T-helper 17 cell (primary cell): ENCODE measurements at places on chromosomes 16 and 17. TPM values are rescaled to one million over a fixed set of nuclear protein-coding genes. Genes with fewer than 3 reads are reported as not detected.

Gene RAB37
- total RNA-seq: 83.3 TPM

DNA sequence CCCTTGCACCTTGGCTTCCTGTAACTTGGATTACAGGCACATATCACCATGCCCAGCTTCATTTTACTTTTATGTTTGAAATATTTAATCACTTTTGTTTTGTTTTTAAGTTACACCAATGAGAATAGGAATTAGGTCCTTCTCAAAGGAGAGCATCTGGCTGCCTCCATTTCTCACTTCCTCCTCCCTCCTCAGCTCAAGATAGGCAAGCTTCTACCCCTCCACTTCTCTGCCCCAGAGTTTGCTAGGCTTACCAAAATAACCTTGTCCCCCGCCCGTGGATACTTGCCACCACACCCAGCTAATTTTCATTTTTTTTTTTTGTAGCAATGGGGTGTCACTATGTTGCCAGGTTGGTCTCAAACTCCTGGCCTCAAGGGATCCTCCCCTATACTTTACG is 17.9 kb downstream of the GABARAPL2 start:
- peaks cover 14% of the 10 kb centered on the region for H3K4me1 ChIP-seq
- H3K27me3 ChIP-seq: no peaks in the 10 kb centered on the region
- H3K4me3 ChIP-seq: no peak overlapping the region
- no peak for DNase-seq
- no peaks in the 10 kb centered on the region for H3K36me3 ChIP-seq

Gene KRTAP17-1
- not detected for total RNA-seq

DNA sequence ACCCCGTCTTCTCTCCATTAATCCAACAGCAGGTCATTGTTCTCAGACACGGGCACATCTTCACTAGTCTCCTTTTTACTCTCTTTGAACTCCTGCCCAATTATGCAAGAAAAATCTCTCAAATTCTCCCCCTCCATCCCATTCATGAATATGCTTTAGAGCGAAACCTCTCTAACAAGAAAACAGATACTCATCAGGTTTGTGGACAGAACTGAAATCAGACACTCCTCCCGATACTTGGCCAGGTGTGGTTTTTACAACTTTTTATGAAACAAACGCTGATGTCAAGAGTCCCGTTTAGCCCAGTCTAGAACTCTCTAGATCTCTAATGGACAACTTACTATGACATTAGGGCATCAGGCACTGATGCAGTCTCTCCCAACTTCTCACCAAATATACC is 40.9 kb downstream of the PIK3R5 start:
- no peak overlapping the region for H3K4me3 ChIP-seq
- H3K27me3 ChIP-seq: no peaks in the 10 kb centered on the region
- H3K4me1 ChIP-seq: peaks cover 4% of the 10 kb centered on the region
- H3K27ac ChIP-seq: no peak overlapping the region

- no peak overlapping the region for H3K4me3 ChIP-seq
- peaks cover 33% of the 10 kb centered on the region for H3K4me1 ChIP-seq
- no peak for DNase-seq
- H3K36me3 ChIP-seq: no peaks in the 10 kb centered on the region
Observed at GRCh38 chr17:38358586-38359513, 7.2 kb downstream of the SOCS7 start.

- no peak for DNase-seq
- peaks cover 4% of the 10 kb centered on the region for H3K4me1 ChIP-seq
- peaks cover 33% of the 10 kb centered on the region for H3K27me3 ChIP-seq
- no peaks in the 10 kb centered on the region for H3K36me3 ChIP-seq
- no peak overlapping the region for H3K27ac ChIP-seq
- H3K4me3 ChIP-seq: no peak overlapping the region
Observed at GRCh38 chr17:41539071-41539492, 11.0 kb upstream of the KRT19 start.

GRCh38 chr17:46167826-46168569 is 25.2 kb downstream of the KANSL1 start:
- H3K27ac ChIP-seq: peak overlapping the region; percentile 92
- peaks cover 81% of the 10 kb centered on the region for H3K4me1 ChIP-seq
- peaks cover 15% of the 10 kb centered on the region for H3K36me3 ChIP-seq
- no peaks in the 10 kb centered on the region for H3K27me3 ChIP-seq
- no peak for DNase-seq

DNA sequence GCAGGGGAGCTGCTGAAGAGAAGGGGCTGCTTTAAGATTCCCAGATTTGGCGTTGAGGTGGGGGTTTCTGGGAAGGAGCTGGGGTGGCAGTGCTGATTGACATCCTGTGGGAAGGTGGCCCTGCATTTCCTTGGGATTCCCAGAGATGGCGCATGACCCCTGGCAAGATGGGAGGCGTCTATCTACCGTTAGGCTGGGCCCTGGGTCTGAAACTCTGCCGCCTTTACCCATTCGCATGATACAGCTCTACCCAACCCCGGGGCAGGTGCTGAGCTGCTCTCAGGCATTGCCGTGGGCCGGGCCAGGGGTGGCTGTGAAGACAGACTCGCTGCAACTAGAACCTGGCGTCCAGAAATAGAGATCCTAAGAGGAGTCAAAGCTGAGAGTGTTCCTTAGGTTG is 9.9 kb upstream of the MVD start:
- H3K4me1 ChIP-seq: peaks cover 4% of the 10 kb centered on the region
- no peak for DNase-seq
- no peak overlapping the region for H3K27ac ChIP-seq
- H3K27me3 ChIP-seq: no peaks in the 10 kb centered on the region

- peak overlapping the region; percentile 68 for H3K4me3 ChIP-seq
- peaks cover 8% of the 10 kb centered on the region for H3K36me3 ChIP-seq
- peaks cover 55% of the 10 kb centered on the region for H3K4me1 ChIP-seq
- H3K27me3 ChIP-seq: no peaks in the 10 kb centered on the region
Observed at GRCh38 chr17:4836221-4836620, 3.1 kb downstream of the MINK1 start.

GRCh38 chr16:28905800-28906372 is 19.2 kb downstream of the RABEP2 start:
- H3K27me3 ChIP-seq: no peaks in the 10 kb centered on the region
- no peak overlapping the region for H3K4me3 ChIP-seq
- no peaks in the 10 kb centered on the region for H3K36me3 ChIP-seq
- no peak for DNase-seq
